NCI-H2081 treated with DMSO at 0.1 percent for 48 hours (cell line): ENCODE measurements at places on chromosomes 13 and 19.
A peak's percentile ranks its signal among the peaks of the same experiment; 100 is the strongest.

DNA sequence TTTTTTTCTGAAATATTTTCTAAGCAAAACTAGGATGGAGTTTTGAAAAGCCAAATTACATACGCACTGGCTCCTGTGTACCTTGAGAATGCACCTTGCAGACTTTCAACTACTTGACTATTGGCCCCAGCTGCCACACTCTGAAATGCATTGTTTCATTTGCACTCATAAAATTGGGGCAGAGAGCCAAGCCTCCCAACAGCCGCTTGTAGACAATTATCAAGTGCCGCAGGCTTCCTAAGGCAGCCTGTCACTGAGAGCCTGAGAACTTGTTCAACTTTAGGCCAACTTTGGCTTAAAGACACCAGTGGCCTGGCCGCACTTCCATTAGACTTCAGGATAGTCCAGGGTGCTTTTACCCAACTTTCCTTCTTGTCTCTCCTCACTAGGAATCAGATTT, 115.7 kb upstream of the STARD13 start:
- DNase-seq, result no peak

DNA sequence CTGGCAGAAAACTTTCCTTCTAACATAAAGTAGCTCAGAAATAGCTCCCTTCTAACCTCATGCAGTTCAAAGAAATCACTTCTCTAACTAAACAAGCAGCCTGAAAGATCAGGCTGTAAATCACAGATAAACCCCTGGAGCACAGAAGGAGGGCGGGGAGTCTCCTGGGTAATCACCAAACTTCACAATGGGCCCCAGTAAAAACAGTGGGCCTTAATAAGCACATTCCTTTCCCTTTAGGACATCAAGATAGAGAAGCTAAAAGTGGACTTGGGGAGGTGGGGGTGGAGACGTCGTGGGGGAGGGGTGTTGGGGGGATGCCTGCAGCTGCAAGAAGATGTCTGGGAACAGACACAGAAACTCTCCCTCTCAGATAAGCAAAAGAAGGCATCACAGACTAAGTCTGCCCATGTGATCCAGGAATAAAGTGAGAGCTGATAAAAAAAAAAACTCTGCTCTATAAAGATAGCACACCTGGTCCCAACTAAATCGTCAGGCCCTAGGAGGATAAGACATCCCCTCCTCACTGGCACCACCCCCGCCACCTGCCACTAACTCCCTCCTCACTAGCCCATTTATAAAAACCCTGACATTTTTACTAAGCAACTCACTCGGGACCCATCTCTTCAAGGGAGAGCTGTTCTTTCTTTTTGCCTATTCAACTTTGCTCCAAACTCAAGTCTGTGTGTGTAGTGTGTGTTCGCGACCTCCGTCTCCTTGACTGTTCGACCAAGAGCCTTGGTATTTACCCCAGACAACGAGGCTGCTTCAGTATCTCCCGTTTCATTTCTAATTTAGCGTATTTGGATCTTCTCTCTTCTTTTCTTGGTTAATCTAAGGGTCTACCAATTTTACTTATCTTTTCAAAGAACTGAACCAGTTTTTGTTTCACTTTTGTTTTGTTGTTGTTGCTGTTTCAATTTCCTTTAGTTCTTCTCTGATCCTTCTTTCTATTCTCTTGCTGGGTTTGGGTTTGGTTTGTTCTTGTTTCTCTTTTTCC, 31.7 kb downstream of the DNAJC15 start:
- no peak for DNase-seq

GRCh38 chr13:79018166-79018565, 359.2 kb upstream of the OBI1 start:
- DNase-seq, result no peak

DNA sequence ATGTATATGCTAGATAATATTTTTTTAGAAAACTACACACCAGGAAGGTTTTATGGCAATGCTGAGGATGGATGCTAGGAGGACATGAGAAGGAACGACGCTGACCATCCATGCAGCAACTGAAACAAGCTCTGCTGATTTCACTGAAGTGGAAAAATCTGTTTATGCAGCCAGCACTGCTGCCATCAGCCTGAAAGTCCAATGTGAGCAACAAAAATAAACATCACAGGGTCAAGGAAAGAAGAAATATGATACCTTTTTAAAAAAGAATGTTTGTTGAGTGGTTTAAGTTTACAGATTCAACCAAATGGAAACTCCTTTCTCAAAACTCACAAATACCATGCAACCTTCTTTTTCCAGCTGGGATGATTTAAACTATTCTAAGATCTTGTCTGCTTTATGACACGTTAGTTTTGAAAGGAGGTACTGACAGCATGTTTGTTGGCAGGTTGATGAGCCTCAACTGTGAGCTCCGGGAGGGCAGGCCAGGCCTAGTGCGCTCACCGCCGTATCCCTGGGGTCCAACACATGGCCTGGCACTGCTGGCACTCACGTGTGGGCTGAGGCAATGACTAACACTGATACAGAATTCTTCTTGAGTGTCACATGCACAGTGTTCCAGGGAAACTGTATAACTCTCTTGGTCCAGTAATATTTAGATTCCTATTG, 46.8 kb downstream of the LATS2 start:
- no peak for DNase-seq

DNA sequence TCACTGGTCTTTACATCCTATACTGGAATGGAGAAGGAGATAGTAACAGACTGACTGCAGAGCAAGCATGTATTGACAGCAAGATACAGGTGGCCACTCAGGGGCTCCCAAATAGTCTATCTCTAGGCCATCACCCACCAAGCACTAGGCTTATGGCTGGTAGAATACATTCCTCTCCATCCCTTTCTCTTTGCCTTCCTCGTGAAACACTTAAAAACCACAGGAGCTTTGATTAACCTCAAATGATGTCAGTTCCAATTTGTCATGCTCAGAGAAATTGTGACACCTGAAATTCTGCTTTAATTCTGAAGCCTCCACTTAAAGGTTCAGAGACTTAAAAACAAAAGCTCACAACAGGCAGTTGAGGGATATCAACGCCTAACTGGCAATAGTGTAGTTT, 17.2 kb downstream of the ENOX1 start:
- no peak for DNase-seq

- no peak for DNase-seq
These were observed 10.0 kb upstream of the NDUFS7 start for GRCh38 chr19:1373534-1374249.

- DNase-seq, result no peak
These were observed 90.4 kb upstream of the PEG3 start for GRCh38 chr19:56930647-56931535.

GRCh38 chr13:105597573-105597972, 937.9 kb downstream of the EFNB2 start:
- no peak for DNase-seq

DNA sequence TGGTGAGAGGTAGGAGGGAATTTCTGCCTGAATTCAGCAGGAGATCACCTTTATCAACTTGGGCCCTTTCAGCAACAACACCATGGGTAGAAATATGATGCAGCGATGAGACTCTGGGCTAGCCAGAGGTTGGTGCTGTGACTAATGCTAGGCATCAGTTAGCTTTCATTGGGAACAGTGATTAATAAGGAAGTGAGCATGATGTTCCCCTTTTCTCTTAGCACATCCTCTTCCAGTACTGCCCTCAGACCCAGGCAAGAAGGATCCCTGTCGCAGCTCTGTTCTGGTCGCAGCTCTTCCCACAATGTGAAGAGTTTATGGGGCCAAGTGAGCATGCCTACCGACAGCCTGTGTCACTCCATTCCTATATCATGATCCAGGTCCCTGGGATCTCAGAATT, 100.5 kb downstream of the FLT1 start:
- DNase-seq, result no peak

- no peak for DNase-seq
These were observed 9.0 kb upstream of the RASA3 start for GRCh38 chr13:114141261-114141996.

DNA sequence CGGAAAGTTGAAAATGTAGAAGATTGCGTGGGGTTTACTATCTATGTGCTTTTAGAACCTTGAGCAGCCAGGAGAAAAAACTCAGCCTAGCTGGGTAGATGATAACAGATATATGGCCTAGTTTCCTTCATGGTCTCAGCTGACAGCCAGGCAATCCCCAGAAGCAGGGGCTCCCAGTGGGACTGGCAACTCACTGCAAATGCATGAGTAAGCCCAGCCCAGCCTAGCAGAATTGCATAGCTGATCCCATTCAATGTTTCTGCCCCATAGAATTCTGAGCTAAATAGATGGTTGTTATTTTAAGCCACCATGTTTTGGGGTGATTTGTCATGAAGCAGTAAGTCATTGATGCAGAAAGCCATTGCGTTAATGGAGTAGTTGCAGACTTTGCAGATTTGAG, 108.5 kb downstream of the ERCC5 start:
- no peak for DNase-seq

DNA sequence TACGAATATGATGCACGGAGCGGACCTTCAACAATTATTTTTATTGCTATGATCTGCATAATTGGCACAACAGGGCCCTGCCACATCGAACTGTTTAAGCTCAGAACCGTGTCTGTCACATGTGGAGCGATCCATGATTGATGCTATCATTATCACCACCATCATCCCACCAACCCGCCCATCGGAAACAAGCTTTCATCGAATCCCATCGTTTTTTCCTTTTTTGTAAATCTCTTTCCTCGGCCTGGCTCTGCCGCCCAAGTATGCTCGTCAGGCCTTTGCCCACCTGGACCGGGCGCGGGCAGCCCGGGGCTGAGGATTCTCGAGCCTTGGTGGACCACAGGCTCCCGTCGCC, 533 bp upstream of the DCAF15 start:
- DNase-seq, result no peak

- no peak for DNase-seq
These were observed 5.8 kb upstream of the KMT5C start for GRCh38 chr19:55333870-55334269.

- DNase-seq, result no peak
These were observed 136.5 kb downstream of the RNF17 start for GRCh38 chr13:24900507-24900906.

GRCh38 chr13:50589651-50590054, 253.8 kb downstream of the DLEU7 start:
- no peak for DNase-seq

- DNase-seq, result no peak
These were observed 9.6 kb downstream of the PLPPR3 start for GRCh38 chr19:812049-812746.

DNA sequence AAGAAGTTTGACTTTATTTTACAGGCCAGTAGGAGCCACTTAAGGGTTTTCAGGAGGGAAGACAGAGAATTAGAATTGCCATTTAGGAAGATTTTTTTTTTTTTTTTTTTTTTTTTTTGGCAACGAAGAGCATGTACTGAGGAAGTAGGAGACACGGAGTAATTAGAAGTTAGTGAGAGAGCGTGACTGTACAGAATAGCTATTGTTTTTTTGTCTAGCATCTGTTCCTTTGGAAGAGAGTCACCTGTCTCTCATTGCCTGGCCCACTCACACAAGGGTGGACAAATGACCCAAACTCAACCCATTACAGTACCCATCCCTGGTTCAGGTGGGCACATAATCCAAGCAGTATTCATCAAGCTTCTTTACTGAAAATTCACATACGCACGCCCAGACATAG, 166.7 kb downstream of the LACC1 start:
- no peak for DNase-seq

DNA sequence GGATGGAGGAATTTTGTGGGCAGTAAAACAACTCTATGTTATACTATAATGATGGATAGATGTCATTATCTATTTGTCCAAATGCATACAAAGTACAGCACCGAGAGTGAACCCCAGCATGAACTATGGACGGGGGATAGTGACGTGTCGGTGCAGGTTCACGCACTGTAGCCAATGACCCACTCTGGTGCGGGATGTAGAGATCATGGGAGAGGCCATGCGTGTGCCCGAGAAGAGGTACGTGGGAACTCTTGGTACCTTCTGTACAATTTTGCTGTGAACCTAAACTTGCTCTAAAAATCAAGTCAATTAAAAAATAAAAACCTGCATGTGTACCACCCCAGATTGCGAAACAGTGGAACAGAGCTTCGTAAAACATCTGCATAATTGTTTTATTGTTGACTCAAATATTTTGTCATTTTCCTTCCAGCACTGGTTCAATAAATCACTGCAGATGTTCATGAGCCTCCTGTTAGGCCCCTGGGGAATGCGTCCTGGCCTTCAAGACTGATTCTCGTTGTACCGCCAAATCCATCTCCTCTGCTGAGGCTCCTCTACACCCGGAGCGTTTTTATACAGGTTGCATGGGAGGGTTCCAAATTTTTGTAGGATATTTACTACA, 30.9 kb downstream of the COL4A1 start:
- DNase-seq, result no peak

GRCh38 chr13:25874907-25875306, 176.9 kb downstream of the SHISA2 start:
- DNase-seq, result no peak

- DNase-seq, result no peak
These were observed 962 bp upstream of the IRS2 start for GRCh38 chr13:109787135-109787954.

DNA sequence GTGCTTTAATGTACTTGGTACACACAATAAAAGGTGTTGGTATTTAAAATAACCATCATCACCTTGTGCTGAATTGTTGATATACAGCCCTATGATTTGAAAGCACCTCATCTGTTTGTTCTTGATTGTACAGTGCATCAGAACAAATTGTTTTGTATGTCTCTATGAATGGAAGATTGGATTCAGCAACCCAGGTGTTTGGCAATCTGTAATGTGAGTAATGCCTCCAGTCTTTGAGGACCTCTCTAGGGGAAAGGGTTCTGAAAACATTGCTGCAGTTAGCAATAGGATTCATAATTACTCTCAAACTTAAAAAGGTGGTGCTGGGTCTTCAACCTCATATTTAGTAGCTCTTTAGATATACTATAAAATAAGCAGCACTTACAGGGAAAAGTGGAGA, 341.8 kb downstream of the OXGR1 start:
- no peak for DNase-seq

- DNase-seq, result no peak
These were observed 19.7 kb downstream of the PNPLA6 start for GRCh38 chr19:7554990-7555864.

DNA sequence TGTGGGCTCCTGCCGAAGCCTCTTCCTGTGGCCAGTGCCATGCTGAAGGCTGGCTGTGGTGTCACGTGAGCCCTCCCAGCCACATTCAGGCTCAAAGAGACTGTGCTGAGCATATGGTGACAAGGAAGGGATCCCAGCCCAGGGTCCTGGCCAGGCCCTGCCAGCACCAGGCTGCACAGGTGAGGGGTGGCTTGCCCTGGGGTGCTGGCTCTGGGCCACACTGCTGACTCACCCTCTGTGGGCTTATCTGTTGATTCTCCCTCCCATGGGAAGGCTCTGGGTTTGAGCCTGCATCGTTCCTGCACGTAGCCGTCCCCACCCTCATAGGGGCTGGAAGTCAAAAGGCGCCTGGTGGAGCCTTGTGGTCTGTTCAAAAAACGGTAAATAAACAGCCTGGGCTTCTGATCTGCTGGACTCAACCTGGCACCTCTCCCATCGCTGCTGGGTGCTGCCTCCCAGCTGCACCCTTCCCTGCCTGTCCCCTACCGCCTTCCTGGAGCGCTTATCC, 31.1 kb downstream of the DNM2 start:
- peak; percentile 1 for DNase-seq

DNA sequence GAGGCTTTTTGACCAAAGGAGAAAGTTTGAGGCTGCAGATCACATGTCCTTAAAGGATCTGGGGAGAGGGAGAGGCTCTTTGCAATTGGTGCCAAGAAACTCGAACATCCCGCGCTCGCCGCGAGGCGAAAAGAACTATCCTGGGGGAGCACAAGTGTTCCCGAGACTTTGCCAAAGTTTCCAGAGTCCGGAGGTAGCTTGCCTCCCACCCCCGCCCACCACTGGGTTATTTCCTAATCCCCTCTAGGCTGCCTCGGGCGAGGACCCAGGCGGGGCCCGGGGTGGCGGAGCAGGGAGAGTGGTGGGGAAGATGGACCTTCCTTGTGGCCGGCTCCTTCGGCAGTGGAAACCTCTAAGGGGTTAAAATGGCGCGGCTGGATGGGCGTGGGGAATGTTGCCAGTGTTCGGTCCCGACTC, 114.5 kb downstream of the KCNRG start:
- no peak for DNase-seq
